HuH-7.5 (cell line): ENCODE measurements at places on chromosomes 13 and 19.

DNA sequence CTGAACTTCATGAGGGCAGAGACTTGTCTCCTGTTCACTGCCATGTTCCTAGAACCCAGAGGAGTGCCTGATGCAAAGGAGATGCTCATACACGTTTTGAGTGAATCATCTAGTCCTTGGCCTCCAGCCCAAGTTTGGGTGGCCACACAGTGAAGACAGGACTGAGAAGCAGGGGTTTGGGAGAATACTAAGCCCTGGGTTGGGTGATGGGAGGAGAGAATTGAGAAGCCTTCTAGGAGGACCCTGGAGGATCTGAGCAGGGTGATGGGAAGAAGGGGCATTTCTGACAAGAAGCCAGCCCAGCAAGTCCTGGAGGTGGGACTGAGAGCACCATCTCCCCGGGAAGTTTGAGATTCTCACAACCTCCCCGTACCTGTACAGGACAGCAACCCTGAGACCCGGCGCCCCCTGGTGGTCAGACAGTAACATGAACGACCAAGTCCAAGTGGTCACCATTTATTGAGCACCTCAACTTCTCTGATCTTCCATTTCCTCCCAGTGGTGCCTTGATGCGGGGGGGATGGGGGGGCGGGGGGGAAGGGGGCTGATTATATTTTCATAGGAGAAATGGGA is 11.0 kb downstream of the CTU1 start:
- DNase-seq, result peak; percentile 80

GRCh38 chr13:59447031-59447430 is 716.7 kb downstream of the DIAPH3 start:
- DNase-seq, result no peak

- no peak for DNase-seq
These were observed 28.2 kb downstream of the CLEC17A start for GRCh38 chr19:14611051-14611450.

DNA sequence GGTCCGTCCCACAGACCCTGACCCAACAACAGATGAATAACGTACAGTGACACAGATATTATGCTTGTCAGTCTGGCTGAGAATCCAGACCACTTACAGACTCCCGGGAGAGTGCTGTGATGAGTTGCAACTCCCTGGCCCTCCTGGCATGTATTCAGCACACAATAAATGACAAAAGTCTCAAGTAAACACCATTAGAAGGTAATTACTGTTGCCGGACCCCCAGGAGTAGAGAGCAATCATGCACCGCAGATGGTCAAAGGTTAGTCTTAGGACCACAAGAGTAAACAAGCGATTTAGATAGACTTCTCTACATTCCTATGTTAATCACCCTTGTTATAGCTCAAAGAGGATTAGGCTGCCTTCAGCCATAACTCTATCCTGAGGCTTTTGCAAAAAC is 726.4 kb upstream of the GPC6 start:
- no peak for DNase-seq

DNA sequence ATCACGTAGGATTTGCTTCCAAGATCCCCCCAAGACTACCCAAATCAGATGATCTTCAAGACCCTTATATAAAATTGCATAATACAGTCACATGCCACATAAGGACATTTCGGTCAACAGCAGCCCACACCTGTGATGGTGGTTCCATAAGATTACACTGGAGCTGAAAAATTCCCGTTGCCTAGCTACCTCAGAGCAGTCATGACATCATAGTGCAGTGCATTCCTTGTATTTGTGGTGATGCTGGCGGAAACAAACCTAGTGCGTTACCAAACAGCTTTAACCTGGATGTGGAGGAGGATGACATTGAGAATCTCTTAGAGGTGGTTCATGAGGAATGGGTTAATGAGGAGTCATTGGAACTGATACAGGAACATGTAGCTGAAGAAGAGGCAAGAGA is 4.8 kb downstream of the ZNF766 start:
- DNase-seq, result no peak

DNA sequence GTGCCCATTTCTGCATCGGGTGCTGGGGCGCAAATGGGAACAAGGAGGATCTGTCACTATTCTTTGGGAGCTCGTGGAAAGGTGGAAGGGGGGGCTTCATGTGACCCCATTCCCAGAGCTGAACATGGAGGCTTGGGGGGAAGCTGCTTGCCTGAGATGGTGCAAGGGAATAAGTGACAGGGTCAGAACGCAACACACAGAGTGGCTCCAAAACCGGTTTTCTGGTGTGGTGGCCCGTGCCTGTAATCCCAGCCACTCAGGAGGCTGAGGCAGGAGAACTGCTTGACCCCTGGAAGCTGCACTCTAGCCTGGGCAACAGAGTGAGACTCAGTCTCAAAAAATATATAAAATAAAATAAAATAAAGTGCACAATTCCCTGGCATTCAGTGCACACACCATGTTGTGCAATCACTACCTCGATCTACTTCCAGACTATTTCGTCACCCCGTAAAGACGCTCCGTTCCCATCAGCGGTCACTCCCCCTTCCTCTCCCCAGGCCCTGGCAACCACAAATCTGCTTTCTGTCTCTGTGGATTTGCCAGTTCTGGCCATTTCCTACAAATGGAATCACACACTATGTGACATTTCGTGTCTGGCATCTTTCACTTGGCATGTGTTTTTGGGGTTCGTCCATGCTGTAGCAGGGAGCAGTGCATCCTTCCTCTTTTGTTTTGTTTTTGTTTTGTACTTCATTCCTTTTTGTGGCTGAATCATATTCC is 18.2 kb upstream of the COMP start:
- no peak for DNase-seq

- no peak for DNase-seq
These were observed 31.6 kb upstream of the KATNAL1 start for GRCh38 chr13:30338952-30339351.

- peak; percentile 18 for DNase-seq
These were observed 423 bp downstream of the LSM14A start for GRCh38 chr19:34172661-34173192.

- no peak for DNase-seq
These were observed 66.6 kb downstream of the GGACT start for GRCh38 chr13:100521851-100522617.

DNA sequence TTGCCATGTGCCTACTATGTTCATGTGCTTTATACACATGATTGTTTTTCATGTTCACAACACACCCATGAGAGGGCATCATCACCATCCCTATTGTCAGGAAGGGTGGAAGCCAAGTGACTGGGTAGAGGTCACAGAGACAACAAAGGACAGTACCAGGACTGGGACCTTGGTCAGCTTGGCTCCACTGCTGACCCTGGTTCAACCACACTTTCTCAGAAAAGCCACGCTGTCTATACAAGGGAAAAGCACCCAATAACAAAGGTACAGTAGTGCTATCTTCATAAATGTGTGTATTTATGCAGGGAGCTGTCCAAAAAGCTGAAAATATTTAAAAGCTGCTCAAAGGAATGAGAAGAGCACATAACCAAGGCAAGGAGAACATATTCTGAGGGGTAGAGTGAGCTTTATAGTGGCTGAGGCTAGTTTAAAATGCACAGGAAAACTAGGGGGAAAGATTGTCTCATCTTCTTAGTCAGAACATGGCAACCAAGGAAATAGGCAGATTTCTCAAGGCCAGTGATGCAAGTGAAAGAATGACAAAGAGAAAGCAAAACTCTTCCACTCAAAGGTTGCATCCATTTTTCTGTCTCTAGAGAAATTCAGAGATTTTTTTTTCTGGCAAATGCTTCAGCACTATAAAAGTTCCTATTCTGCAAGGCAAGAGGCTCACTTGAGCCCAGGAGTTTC is 415.0 kb downstream of the FOXO1 start:
- DNase-seq, result no peak

DNA sequence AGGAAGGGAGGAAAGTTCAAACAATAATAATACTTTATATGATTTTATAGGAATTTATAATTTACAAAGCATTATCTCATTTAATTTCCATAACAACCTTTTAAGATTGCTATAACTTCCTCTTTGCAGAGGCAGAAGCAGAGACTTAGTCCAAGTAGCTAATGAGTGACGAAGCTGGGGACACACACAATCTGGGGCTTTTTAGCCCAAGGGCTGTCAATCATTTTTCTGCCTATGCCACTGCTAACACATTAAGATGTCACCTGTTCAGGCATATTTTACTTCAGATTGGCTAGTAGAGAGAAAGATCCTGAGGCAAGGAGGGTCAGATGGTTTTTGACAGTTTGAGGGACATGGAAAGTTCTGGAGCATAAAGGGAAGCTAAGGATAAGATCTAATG is 12.6 kb downstream of the SCEL start:
- DNase-seq, result no peak

DNA sequence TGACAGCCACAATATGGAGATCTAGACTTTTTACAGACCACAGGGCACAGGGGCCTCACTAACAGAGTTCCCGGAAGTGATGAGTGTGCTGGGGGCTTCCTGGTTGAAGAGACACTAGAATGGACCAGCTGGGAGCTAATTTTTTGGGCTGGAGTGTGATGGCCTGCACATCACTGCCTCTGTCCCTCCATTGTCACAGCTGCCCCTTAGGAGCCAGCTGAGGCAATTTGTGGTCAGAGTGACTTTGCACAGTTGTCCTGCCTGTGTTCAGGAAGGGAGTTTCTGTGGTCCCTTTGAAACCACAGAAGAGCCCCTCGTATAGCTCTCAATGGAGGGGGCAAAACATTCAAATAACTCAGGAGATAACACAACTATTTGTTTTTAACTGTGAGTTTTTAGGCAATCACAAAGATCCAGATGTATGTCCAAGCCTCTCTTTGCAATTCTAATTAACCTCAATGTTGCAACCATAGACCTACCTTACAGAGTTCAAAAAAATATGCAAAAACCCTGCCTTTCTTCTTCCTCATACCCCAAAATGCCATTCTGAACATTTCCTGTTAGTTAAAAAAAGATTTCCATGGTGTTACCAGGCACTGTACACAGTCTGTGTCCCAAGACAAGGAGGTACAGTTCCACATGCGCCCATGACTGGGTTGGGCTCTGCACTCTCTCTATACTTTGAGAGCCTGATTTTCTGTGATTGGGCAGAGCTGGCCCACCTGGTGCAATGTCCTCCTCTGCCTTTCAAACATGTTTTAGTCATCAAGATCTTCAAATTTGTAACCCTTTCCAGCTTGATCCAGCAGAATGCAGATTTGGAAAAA is 2.4 kb downstream of the ALOX5AP start:
- DNase-seq, result no peak

- DNase-seq, result no peak
These were observed 171.0 kb downstream of the GPC6 start for GRCh38 chr13:93397619-93398018.

GRCh38 chr19:2633693-2634075 is 68.8 kb downstream of the GNG7 start:
- DNase-seq, result no peak
